Inflammatory macrophage (primary cell): ENCODE measurements at places on chromosomes 12 and 14.

GRCh38 chr14:103739793-103740501 lies 24.3 kb downstream of the ZFYVE21 start:
- no peak for DNase-seq

DNA sequence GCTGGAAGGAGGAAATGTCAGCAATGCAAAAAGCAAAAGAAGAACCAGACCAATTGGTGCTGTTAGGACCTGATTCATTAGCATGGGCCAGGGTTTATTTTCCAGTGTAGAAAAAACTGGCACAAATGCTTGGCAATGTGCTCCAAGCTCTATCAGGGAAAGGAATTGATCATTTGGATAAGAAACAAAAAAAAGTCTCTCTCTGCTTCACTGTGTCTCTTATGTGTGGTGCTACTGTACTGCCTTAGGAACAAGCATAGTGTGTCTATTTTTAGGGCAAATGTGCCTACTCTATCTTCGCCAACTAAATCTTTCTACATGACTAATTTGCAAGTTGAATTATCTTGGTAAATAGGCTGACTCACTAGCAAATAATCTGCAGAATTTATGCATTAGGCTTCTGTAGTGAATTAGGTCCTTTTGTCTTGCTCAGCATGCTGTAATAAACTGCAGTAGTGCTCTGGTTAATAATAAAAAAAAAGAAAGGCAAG lies 236.7 kb downstream of the MDGA2 start:
- DNase-seq: no peak

GRCh38 chr12:56256326-56256960 lies 1.7 kb downstream of the ANKRD52 start:
- DNase-seq: no peak

DNA sequence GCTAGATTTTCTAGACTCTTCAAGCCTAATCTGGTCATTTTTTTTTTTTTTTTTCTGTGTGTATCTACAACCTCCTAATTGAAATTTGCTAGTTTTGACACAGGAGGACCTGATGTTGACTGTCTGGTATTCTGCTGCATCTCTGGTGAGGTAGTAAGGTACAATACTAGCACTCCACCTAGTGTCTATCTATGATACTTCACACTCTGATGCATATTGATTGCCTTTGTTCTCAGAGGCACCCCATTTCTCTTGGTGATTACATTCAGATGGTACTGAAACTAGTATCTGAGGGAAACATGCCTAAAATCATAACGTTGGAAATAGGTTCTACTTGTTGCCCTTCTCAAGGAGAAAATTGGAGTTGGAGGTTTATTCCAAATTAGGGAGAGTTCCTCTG lies 930.5 kb upstream of the NOVA1 start:
- no peak for DNase-seq

DNA sequence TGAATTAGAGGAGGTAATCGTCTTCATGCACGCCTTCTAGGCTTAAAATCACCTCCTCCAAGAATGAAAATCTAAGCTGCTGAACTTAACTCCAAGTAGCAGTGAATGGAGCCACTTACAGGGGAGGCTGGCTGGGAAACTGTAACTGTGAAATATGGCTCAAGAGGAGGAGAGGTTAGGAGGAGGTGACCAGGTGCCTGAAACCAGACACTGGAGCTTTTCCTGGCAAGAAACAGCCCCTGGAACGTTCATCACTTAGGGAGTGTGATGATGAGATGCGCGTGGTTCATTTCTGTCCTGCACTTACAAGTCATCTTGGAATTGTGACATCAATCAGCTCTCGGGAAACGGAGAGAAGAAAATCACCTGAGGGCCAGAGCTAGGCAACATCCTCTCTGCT lies 62.3 kb upstream of the TMEM132C start:
- DNase-seq: no peak

GRCh38 chr12:124240493-124240892 lies 54.4 kb upstream of the RFLNA start:
- DNase-seq: no peak

DNA sequence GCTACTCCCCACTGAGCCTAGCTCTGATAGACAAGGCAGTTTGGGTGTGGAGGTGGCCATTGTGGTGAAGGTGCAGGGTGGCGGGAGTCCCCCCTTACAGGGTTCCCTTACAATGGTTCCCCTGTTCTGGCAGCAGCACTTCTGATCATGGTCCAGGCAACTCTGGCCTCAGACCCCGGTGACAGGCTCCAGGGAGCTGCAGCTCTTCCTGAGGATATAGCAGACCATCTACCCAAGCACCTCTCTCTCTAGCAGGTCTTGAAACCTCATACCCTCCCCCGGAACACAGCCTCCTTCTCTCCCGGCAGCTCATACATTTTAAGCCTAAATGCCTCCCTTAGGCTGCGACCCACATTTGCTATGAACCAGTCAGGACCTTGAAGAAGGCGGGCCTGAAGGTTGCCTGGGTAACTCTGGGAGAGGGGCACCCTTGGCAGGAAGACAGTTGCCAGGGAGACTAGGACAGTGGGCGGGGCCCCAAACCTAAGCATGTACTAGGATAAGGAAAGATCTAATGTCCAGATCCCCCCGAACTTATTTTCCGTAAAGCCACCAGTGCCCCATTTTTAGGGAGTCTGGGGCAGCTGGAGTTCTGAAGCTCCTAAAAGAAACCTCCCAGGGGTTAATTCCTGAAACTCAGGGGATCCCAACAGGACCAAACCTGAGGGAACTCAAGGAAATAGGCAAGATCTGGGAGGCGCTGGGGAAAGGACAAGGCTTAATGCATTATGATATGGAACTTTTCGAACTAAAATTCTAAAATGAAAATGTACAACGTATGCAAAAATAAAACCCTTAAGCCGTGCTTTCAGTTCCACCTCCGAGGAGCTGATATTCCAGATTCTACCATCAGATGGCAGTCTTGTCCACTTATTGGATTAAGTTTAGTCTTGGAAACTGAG lies 4.5 kb upstream of the GDF11 start:
- DNase-seq: peak; percentile 88

GRCh38 chr12:100266585-100266834 lies 369 bp downstream of the DEPDC4 start:
- DNase-seq: no peak

GRCh38 chr12:92216092-92216491 lies 70.4 kb upstream of the BTG1 start:
- no peak for DNase-seq

- DNase-seq: no peak
Measured at GRCh38 chr14:103277931-103278330, 56.1 kb upstream of the EIF5 start.

DNA sequence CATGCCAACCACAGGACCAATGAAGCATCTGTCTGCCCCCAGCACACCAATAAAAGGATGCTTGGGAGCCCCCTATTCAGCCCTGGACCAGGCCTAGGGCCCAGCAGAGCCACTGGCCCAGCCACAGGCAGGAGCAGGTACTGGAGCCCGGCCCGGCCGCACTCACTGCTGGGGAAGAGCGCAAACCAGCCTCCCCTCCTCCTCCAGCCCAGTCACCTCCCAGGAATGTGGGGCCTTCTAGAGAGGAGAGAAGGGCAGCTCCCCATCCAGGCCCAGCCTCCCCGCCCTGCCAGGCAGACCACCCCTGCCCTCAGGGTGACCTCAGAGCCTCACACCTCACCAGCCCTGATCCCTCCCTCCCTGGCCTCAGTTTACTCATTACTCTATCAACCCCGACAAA lies 56.2 kb downstream of the CCNK start:
- no peak for DNase-seq

- no peak for DNase-seq
Measured at GRCh38 chr14:89317051-89317691, 99.9 kb downstream of the FOXN3 start.

- DNase-seq: peak; percentile 51
Measured at GRCh38 chr14:68947802-68948201, 31.3 kb downstream of the ACTN1 start.

DNA sequence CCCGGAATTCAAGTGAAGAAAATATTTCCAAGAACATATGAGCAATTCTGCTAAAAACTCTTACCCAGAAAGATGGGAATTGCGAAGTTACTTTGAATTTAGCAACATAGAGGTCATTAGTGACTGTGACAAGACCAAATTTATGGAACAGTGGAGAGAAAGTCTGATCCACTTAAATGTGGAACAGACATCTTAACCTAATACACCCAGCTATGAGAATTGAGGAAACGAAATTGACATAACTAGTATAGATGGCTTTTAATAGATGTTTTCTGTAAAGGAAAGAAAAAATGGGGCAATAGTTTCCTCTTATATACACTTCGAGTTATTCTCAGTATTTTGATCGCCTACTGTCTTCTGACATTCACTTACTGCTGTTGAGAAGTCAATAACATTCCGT lies 4.6 kb downstream of the OVCH1 start:
- peak; percentile 14 for DNase-seq

GRCh38 chr14:55438066-55438683 lies 2.2 kb downstream of the TBPL2 start:
- DNase-seq: no peak

DNA sequence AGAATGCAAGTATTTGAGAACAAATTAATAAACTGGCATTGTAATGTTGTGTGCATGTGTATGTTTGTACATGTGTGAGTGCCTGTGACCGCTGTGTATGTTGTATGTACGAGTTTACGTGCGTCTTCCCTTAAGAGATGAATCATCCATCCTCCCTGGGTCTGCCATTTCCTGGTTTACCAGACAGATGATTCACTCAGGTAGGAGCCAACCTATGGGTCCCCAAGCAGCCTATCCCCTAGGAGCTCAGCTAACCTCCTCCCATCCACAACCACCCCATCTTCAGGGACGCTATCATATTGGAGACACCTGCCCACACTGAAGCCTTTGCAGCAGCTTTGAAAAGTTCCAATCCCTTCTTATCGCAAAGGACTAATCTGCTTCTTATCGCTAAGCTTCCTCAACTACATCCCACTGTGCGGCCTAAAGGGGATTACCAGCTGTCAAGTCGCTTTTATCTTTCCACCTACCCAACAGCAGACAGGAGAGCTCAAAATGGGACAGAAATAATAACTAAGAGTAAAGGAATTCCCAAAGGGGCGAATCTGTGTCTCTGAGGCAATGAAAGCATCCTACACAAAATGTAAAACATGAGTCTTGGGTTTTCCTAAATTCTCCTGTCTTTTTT lies 81.5 kb upstream of the TMCC3 start:
- DNase-seq: no peak

GRCh38 chr12:95796225-95796981 lies 5.8 kb upstream of the NTN4 start:
- no peak for DNase-seq

- DNase-seq: no peak
Measured at GRCh38 chr14:54486685-54487084, 2.1 kb downstream of the GMFB start.

DNA sequence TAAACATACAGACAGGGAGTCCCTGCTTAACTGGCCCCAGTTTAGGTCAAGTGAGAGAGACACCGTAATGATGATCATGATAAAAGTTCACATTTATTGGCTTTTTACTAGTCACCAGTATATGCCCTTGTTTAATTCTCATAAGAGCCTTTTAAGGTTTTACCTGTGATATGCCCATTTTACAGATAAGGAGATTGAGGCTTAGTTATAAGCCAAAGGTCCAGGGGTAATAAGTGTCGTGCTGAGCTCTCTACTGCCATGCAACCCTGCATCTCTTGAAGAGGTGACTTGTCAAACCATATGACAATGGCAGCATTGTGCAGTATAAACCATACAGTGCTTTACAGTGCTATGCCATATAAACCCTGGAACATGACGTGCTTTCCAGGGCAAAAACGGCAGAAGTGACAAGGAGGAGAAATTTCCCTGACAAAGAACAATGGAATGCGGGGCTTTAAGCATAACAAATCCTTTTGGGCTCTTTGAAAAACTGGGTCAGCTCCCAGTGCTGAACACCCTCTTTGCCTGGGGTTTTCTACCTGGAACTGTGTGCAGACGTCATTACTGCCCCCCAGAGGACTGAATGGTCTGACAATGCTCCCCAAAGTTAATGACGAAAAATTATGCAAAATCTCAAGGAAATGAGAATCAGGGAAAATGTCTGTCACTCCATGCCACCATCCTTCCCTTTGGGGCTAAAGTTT lies 59.7 kb upstream of the C14orf132 start:
- no peak for DNase-seq
